ENCODE measurements at places on chromosomes 3 and 15.

- DNase-seq: no peak
Observed at GRCh38 chr3:149131589-149131988, 2.2 kb downstream of the HPS3 start.

GRCh38 chr3:24196526-24196925 is 251.4 kb downstream of the NR1D2 start:
- DNase-seq: no peak

DNA sequence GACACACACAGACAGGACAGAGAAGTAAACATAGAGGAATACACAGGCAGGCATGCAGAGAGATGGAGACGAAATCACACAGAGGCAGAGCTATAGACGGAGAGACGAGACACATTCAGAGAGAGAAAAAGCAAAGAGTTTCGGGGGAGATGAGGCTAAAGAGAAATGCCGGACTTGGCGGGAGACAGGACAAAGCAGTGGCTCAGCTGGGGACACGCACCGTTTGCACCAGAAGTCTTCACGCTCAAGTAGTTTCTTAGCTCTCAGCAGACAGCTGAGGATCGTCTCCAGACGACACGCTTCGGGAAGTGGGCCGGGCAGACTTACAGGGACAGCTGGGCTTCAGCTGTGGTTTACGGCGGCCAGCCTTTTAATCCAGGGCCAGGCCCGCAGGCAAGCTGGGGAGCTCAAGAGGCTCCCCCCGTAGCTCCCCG is 56.2 kb upstream of the DLG1 start:
- DNase-seq: no peak

DNA sequence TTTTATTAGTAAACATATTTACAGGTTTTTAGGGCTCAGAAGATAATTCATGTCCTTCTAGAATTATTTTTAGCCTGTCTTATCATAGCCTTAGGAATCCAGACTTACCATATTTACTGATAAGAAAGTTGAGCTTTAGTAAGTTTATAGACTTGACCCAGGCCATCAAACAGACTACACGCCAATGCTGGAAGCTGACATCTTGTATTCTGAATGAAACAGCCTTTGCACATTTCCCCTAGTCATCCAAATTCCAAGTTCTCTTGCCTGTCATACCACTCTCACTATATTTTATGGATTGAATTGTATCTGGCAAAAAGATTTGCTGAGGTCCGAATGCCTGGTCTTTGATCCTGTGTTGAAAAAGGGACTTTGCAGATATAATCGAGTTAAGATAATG is 58.6 kb downstream of the DRD3 start:
- DNase-seq: no peak

DNA sequence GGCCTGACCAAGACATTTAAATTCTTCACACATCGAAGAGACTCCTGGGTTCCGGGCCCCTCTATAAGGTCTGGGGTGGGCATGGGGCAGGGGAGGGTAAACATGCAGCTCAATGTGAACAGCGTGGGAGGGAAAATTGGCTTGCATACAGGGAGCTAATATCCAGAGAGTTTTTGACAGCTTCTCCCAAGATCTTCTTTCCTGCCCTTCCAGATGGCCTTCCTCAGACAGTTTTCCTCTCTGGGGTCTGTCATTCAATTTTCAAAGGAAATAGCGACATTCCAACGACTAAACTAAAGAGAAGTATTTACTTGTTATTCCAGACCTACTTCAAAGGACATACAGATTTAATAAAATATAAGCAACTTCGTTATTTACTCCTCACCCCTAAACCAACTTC is 1030.6 kb downstream of the MCTP2 start:
- DNase-seq: no peak

DNA sequence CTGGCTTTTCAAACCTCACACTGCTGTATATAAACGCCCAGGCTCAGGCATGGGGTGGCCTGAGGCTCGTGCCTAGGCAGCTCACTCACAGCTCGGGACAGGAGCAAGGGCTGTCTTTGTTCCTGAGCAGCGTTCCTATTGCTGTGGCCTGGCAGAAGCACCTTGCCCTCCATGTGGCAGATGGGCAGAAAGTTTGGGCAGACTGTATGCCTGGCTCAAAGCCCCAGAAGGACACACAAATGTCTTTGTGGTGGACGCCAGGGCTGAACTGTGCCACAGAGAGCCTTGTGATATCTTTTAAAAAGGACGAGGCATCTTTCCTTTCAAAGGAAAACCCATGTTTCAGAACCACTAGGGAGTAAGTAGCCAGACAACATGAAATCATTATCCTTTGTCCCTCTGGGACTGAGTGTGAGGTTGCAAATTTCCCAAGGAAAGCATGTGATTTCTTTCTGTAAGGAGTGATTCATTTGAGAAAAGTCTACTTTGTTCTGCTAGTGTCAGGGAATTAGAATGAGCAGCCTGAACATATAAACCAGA is 29.3 kb upstream of the UBE2E1 start:
- no peak for DNase-seq

DNA sequence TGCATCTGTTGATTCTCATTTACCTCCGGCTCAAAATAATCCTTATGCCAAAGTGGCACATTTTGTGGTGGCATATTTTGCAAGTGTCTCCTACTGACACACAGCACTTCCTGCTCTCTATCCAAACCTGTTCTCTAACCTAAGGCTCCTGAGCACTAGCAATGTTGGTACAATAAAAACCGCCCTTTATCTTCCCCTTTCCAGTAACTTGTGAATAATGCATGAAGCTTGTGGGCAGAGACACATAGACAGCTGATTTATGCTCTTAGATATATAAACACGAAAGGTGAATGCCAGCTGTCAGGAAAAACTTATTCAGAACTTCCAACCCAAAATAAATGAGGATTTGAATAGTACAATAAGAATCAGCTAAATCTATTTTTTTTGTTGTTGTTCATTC is 34.6 kb upstream of the ARPIN start:
- DNase-seq: no peak

- DNase-seq: no peak
Observed at GRCh38 chr3:60133269-60134162, 1083.7 kb upstream of the CFAP20DC start.

DNA sequence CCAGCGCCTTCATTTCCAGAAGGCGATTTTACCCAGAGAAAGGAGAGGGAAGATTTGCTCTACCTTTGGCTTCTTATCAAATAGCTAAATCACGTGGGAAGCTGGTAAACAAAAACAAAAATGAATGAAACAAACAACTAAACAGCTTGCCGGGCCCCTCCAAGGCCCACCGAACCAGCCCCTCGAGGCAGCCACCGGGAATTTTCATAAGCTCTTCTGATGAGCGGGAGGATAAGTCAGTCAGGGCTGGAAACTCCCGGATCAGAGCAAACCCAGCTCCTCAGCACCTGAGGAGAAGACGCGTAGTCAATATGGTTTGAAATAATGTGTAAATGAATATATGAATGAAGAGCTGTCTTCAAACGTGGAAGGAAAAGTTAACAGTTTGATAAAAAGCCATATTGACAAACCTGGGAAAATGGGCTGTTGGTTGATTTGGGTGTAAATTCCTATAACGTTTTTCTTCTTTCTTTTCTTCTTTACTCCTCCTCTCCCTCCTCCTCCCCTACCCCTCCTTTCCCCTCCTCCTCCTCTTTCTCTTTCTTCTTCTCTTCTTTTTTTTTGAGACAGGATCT is 10.7 kb downstream of the RPLP1 start:
- DNase-seq: no peak

DNA sequence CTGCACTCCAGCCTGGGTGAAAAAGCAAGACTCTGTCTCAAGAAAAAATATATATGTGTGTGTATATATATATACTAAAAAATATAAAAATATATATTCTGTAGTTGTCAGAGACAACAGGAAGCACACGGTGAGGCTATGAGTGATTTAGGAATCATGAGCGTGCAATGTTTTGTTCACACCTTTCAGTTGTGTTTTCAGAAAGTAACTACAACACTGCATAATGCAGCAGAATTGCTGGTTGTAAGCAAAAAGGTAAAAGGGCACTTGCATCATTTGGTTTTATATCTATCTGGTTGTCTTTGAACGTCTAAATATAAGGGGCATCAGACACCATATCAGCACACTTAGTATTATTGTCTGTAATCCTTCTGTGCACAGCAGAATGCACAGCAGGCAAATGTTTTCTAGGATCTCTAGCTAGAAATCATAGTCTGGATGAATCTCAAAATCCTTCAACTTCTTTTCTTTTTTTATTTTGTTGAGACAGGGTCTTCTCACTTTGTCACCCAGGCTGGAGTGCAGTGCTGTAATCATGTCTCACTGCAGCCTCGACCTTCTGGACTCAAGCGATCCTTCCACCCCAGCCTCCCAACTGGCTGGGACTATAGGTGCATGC is 44.8 kb downstream of the CCR3 start:
- DNase-seq: no peak

DNA sequence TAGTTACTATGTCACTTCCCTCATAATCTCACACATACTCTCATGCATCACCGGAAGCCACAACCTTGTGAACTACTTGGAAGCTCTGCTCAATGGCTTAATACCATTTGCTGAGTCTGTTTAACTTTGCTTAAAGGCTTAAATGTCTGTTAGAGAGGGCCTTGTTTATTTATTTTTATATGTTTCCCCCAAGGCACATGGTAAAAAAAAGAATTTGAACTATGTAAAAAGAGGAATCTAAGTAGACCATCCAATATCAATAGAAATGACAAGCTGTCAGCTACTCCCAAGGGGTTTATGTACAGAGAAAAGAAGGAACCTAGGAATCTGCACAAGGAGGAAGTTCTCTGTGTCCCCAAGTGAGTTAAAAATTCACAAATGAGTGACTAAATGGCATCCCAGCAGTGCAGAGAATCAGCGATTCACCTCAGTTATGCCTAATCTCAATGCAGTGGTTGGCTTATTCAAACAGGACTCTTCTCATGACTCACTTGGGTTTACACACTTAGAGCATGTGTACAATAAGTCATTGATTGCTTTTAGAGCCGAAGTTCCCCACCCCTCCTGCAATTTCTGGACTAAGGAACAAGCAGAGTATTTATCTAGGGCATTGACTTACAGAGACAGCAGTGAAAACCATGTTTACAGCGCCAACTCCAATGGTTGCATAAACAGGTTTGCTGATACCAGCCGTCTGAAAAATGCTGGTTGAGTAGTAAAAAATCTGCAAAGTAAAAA is 24.4 kb downstream of the SLC2A2 start:
- no peak for DNase-seq

DNA sequence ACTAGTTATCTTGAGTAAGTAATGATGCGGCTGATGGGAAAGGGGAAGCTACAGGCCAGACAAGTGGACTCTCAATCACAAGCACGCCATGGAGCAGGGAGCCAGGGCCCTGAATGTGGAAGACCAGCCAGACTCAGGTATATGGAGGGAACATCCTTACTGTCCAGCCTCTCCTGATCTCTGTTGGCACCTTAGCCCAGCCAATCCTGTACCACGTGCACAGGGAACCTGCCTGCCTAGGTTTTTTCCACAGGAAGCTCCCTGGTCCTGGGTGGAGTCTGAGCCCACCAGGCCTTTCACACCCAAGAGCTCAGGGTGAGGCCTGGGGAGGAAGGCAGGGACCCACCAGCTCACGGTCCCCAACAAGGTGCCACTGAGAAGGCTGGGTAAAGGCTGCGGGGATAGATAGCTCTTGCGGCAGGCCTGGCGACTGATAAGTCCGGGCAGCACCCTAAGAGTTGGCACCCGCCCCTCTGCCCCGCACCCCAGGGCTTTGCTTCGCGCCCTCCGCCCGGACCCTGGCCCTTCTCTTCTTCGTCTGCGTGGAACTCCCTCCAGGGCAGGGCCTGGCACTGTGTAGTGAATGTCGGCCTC is 933 bp upstream of the APEH start:
- DNase-seq: no peak

- no peak for DNase-seq
Observed at GRCh38 chr3:10142707-10143560, 1.4 kb downstream of the VHL start.

GRCh38 chr3:51373658-51374421 is 11.3 kb upstream of the MANF start:
- DNase-seq: no peak

- no peak for DNase-seq
Observed at GRCh38 chr3:71917545-71917944, 132.6 kb upstream of the PROK2 start.

GRCh38 chr15:37370941-37371340 is 270.6 kb upstream of the MEIS2 start:
- no peak for DNase-seq

GRCh38 chr15:42020713-42021273 is at the start of gene PLA2G4E:
PLA2G4E (minus strand) TSS chr15:42021042; CDS start chr15:42021030, 12 bp downstream.
- no peak for DNase-seq

- DNase-seq: no peak
Observed at GRCh38 chr3:101821503-101821902, 27.8 kb upstream of the NFKBIZ start.

GRCh38 chr3:172065967-172066762 is 26.8 kb downstream of the FNDC3B start:
- DNase-seq: no peak

- DNase-seq: no peak
Observed at GRCh38 chr3:44001072-44001471, 240.6 kb upstream of the TOPAZ1 start.

GRCh38 chr3:55724821-55725220 is 237.7 kb upstream of the WNT5A start:
- no peak for DNase-seq

GRCh38 chr3:137792626-137793271 is 28.6 kb downstream of the SOX14 start:
- no peak for DNase-seq

- DNase-seq: no peak
Observed at GRCh38 chr3:65837604-65838003, 201.1 kb downstream of the MAGI1 start.

GRCh38 chr3:25849641-25850385 is 59.9 kb downstream of the OXSM start:
- no peak for DNase-seq

GRCh38 chr15:80823120-80823519 is 44.0 kb downstream of the CEMIP start:
- no peak for DNase-seq

DNA sequence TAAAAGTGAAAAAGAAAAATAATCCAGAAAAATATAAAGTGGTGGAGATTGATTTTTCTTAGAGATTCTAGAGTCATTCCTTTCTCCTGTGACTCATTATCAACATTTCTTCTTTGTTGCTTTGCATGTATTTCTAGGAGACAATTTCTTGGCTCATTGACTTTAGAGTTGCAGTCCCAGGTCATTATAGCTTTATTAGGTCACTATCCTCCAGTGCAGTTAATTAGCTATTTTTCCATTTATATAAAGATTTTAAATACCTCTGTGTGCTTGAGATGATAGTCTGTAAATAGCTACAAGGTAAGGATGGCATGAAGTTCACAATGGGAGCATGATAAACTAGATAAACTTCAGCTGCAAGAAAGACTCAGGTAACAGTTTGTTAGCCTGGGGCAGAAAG is at the start of gene OR4F15:
OR4F15 (plus strand) TSS at position 301 of the 400 bp plus-strand sequence. CDS start 5,985 bp downstream, outside the sequence.
- DNase-seq: no peak

GRCh38 chr3:23099677-23100076 is 103.5 kb upstream of the UBE2E2 start:
- no peak for DNase-seq

- DNase-seq: no peak
Observed at GRCh38 chr3:188198001-188198400, 44.0 kb downstream of the LPP start.

DNA sequence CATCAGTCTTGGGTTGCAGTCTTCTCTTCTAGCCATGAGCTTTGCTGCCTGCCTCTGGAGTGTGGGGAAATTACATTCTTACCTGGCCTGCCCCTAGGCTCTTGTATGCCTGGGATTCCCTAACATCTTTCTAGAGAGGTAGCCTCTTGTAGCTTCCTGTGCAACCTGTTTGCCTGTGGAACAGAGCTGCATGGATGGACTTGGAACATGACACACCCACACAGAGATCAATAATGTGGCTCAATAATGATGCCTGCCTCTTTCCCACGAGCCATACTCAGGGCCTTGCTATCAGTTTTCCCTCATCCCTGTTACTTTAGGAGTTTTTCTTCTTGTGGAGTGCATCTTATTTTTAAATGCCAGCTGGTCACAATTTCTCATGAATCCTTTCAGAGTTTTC is 11.4 kb downstream of the CHCHD6 start:
- no peak for DNase-seq

All from activated gamma-delta T cell treated with anti-CD3 and anti-CD28 coated beads, Interleukin-2, amount 50 U/mL, for 16 hours (primary cell).